ENCODE measurements at places on chromosomes 7 and 10. TPM values are rescaled to one million over a fixed set of nuclear protein-coding genes. Genes with fewer than 3 reads are reported as not detected.

GRCh38 chr7:78770422-78771410 lies 682.8 kb downstream of the MAGI2 start:
- no peak for DNase-seq

DNA sequence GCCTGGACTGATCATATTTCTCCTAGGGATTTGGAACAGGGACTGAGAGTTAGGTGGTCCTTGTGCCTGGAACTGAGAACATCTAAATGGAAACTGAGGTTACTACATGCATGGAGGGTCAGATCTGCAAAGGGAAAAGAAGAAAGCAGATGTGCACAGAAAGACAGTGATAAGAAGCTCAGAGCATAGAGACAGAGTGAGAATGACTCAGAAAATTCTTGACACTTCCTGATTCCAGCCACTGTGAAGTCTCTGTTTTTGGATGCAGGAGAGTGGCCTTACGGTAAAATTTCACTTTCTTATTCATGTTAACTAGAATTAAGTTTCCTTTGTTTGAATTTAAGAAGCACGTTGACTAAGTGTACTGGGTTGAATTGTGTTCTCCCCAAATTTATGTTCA lies 241.7 kb downstream of the TMEM26 start:
- peak; percentile 6 for DNase-seq

GRCh38 chr10:25451401-25451800 lies 276.6 kb downstream of the GPR158 start:
- no peak for DNase-seq

- DNase-seq: no peak
Measured at GRCh38 chr7:42314696-42315095, 77.7 kb upstream of the GLI3 start.

GJD4 gene
- total RNA-seq: not detected

ZNF487 gene
- 1.5 TPM for total RNA-seq

Data from lung microvascular endothelial cell (primary cell).